Aorta (tissue), 5 donors: ENCODE measurements at places on chromosomes 7 and 10.

DNA sequence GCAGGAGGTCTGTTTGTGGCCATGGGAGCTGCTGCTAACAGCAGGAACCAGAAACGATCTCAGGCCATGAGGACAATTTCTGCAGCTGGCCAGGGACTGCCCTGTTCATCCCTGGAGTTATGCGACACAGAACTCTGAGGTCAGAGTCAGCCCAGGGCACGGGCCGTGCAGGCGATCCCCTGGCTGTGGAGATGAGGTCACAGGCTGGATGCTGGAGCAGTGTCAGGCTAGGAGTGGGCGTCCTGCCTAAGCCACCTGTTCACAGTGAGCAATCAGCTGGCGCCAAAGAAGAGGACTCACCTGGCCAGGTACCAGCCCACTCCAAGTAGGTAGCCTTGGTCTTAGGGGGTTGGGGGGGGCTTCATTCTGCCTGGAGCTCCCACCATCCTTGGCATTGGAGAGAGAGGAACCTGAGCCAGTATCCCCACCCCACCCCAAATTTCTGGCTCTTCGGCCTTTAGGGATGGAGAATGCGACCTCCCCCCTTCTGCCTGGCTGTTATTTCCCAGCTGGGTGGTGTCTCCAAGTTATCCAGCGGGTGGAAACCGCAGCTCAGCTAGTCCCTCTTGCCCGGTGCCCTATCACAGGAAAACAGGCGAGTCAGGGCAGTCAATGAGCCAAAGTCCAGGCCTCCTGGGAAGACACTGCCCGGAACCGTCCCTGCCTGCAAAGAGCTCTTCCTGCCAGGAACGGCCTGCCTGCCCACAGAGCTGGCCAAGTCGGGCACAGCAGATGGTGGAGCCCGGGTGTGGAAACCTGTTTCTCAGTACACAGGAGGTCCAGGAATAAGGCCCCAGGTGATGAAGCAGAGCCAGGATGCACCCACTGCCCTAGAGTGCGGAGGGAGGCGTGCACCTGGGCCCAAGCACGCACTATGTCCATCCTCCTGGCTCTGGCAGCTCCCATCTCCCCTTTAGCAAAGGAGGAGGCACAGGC, 1.8 kb upstream of the TTYH3 start:
- DNase-seq, result no peak

- DNase-seq, result no peak
These were observed 4.6 kb downstream of the DCLRE1C start for GRCh38 chr10:14949291-14949690.

GRCh38 chr7:65265933-65266519, 107.6 kb upstream of the ZNF92 start:
- no peak for DNase-seq

DNA sequence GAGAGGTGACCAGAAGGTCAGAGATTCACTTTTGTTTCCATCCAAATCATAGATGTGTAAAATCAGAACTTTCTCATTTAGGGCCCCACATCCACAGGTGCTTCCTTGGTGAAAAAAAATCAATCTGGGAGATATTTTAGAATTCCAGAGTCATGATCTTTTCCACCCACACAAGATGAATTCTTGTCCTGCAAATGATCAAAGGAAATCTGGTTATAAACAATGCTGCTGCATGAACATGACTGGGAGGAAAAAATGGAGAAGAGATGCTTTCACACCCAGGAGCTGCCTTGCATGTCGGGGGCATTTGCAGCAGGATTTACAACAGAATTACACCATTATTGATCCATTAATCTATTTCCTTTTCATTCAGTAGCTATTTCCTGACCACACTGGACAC, 106.5 kb upstream of the TMEM72 start:
- no peak for DNase-seq

DNA sequence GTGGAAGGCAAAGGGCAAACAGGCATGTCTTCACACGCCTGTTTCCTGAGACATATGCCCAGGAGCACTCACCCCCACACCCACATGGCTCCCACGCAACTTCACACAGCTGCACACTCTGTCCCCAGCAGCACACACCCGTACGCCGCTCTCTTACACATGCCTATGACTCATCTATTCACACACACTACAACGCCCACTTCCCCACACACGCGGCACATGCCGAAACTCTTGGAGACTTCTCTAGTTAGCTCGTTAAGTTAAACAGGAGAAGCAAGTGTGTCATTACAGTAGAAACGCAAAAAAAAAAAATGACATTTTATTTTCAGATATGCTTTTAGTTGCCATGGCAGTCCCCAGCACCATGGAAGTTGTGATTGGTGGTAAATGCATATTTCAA, 6.7 kb downstream of the CALN1 start:
- no peak for DNase-seq

DNA sequence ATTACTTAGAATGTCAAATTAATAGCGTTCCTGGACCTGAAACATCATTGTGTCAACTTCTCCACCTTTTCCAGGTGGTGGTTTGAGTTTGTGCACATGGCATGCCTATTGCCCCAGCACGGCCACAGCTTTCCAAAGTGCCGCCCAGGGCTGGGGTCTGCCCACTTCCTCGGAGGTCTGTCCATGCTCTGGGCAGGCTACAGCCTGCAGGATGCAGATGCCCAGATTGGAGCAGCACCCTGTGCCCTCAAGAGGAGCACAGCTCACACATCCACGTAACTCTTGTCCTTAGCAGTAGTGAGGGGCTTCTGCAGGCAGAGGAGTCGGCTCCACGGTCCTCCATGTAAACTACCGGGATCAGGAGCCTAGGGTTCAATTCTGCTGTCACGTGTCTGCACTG, 238.6 kb downstream of the EBF3 start:
- no peak for DNase-seq

DNA sequence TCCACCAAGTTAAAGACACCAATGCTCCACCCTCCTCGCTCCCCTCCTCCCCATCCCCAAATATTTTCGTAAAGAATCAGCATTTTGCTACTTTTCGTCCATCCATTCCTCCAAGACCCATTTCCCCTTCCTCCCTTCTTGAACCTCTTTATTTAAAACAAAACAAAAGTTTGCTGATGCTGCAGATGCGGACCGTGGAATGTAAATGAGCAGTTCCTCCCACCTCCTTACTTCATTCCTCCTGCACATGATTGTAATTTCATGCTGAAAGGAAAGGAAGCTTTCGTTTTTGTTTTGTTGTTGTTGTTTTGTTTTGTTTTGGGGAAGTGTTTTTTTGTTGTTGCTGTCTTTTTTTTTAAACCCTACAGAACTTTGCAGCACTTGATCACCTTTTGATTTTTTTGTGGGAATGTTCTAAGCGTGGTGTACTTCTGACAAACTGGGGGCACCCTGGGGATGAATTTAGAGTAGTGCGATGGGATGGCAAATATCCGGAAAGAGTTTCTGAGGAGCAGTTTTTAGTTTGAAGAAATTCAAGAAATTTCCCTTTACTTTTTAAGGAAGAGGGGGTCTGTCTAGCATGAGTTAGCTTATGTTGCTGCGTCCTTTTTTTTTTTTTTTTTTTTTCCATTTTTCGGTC, 177.3 kb downstream of the TCF7L2 start:
- no peak for DNase-seq

DNA sequence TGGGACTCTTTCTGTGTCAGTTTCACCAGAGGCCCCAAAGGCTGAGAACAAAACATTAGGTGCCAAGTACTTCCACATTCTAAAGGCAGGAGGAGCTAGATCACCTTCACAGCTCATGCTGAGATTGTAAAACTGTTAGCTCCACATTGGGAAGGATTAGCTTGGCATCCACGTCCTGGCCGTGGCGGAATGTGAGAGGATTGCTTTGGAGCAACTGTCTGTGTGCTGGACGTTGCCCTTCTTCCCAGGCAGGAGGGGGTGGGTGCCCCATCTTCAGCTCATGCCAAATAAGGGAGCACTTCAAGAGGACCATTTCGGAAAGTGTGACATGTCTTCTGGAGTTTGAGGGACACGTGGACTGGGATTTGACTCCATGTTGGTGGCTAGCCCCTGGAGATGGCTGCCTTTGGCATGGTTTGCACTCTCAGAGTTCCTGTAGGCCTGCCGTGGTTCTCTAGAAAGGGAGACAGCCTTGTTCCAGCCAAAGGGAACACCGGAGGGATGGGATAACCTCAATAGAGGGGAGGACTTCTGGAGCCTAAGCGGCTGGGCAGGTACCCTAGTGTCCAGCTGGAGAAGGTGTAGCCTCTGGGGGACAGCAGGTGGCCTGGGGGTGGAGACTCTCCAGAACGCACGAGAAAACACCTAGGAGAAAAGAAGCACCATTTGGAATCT, 19.9 kb upstream of the FMC1 start:
- DNase-seq, result no peak

DNA sequence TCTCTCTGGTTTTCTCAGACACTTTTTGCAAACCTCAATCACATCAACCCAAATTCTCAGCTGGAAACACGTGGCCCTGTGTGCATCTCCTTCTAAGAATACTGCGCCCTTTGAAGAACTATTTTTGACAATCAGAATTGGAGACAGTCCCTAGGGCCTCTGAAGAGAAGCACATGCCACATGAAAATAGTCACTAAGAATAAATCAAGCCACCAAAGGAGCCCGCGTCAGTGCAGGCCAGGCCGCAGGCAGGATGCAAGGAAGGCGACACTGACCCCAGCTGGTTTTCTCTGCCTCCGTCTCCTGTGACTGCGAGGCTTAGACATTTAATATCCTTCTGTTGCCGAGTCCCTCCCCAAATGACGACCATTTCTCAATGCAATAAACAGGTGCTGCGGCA, 88.0 kb upstream of the ADAM12 start:
- DNase-seq, result no peak

- no peak for DNase-seq
These were observed 176.2 kb downstream of the ST7 start for GRCh38 chr7:117129521-117129955.

DNA sequence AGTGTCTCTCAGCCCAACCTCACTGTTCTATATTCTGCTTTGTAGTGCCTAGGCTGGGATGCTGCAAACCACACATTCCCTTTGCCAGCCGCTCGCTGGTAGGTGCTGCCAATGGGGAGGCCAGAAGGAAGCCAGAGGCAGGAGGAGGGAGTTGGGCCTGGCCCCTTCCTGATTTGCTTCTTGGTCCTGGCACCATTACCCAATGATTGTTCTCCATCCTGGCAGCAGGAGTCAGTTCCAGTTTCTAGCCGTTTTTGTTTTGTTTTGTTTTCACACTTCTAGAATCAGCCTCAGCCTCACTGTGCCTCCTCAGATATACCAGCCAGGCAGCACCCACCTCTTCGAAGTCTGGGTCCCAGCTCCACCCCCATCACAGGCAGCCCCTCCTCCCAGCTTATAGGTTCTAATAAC, 27.4 kb upstream of the LOXL4 start:
- DNase-seq, result peak; percentile 59

- peak; percentile 64 for DNase-seq
These were observed 4.6 kb downstream of the NET1 start for GRCh38 chr10:5416981-5417380.

DNA sequence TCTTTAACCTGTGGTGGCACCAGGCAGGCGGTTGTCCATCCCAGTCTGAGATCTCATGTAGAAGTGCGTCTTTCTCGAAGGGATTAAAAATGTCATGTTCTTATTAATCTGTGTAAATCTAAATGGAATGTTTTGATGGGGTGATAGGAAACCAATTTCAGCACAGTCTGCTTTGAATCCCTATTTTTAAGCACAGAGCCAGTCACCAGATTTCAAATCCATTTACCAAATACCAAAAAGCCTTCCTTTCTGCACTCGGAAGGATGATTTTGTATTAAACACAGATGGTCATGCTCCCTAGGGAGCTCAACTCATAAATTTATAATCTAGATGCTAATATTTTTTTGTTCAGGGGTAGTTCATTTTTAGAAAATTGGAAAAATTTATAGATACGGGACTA, 160.6 kb upstream of the AOAH start:
- DNase-seq, result no peak

GRCh38 chr7:155066417-155066950, 3.6 kb upstream of the HTR5A start:
- DNase-seq, result no peak

DNA sequence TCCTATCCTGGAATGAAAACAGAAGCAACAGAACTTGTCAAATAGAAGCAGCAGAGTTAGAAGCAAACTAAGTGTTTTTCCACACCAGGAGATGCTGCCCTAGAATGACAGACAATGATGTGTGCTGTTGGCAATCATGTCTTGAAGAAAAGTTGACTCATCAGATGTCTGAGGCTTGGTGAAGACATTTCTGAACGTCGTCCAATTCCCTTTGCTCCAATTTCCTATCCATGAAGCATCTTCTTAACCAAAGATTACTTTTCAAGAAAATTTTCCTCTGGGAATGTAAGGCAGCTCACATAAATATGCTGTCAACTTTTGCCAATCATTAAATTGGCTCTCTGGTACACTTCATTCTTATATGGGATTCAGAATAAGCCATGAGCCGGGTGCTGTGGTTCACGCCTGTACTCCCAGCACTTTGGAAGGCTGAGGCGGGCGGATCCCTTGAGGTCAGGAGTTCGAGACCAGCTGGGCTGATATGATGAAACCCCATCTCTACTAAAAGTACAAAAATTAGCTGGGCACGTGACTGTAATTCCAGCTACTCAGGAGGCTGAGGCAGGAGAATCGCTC, 34.6 kb downstream of the MALSU1 start:
- no peak for DNase-seq

- DNase-seq, result no peak
These were observed 6.1 kb downstream of the MSMB start for GRCh38 chr10:46040004-46040403.

DNA sequence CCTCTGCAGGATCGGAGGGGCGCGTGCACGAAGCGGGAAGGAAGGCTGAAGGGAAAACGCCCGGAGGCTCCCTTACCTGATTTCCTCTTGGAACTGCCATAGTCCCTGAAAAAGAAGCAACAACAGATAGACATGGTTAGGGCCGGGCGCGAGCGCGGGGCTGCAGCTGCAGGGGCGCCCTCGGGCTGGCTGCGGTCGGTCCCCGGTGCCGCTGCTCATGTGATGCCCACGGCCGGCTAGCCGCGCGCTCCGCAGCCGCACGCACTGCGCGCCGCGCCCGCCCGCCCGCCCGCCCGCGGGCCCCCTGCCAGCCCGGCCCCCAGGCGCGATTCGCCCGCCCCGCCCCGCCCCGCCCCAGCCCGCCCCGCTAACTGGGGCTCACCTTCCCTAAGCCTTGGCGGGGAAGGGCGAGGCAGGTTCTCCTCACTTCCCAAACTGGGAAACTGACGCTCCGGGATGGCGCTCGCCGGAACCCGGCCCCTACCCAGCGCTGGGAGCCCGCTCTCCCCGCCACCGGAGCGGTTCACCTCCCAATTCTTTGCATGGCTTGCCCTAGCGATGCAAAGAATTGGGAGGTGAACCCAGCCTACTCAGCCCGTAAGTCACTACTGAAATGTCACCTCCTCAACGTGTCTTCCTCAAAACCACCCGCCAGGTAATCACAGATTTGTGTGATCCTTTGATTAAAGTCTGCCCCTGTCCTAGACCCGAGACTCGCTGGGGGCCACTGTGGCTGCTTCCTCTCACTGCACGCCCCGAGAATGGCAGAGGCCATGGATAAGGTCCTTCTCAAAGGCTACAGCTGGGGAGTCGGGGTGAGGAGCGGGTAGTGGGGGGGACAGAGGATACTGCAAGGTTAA, 162.2 kb downstream of the SH3PXD2A start:
- DNase-seq, result no peak

- no peak for DNase-seq
These were observed 57.3 kb upstream of the CAPZA2 start for GRCh38 chr7:116805100-116805544.
